ENCODE measurements at places on chromosomes 1 and 21. TPM values are rescaled to one million over a fixed set of nuclear protein-coding genes. Genes with fewer than 3 reads are reported as not detected.
A peak's percentile ranks its signal among the peaks of the same experiment; 100 is the strongest.

GRCh38 chr1:88741413-88741812 lies 57.3 kb downstream of the PKN2 start:
- H3K27me3 ChIP-seq: no peaks in the 10 kb centered on the region
- no peak overlapping the region for H3K4me3 ChIP-seq
- H3K4me1 ChIP-seq: peaks cover 11% of the 10 kb centered on the region
- no peak for DNase-seq
- H3K27ac ChIP-seq: no peak overlapping the region
- peaks cover 18% of the 10 kb centered on the region for H3K36me3 ChIP-seq

DNA sequence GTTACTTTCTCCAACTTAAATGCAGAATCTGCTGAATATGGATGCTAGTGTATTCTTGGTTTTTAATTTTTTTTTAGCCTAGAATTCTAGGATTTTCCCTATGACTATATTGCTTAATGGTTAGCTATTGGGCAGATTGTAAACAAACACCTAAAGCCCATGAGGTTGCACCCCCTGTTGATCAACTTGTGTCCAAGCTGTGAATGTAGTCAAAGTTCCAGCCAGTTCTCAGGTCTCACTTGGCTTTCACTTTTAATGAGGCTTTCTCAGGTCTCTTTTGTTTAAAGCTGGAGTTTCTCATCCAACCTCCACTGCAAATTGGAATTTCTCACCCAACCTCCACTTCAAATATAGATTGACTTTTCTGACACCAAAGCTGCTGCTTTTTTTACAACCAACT lies 35.9 kb downstream of the FCER1A start:
- no peak for DNase-seq
- no peaks in the 10 kb centered on the region for H3K27me3 ChIP-seq

- H3K36me3 ChIP-seq: no peaks in the 10 kb centered on the region
- no peak overlapping the region for H3K27ac ChIP-seq
- no peak overlapping the region for H3K4me3 ChIP-seq
- H3K4me1 ChIP-seq: no peaks in the 10 kb centered on the region
Observed at GRCh38 chr1:159700312-159700711, 14.1 kb downstream of the CRP start.

DNA sequence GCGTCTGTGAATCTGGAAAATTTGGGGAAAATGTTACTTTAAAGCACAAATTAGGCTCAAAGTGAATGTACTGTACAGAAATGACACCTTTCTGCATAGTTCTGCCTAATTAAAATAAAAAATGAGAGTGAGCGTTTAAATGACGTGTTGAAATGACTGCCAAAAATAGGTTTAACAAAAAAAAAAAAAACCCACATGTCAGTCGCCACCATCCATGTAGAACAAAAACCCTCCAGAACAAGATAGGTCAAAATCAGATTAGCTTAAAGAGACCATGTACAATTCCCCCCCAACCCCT lies 745 bp downstream of the PARP1 start:
- peak overlapping the region; percentile 5 for H3K27ac ChIP-seq
- no peaks in the 10 kb centered on the region for H3K27me3 ChIP-seq

DNA sequence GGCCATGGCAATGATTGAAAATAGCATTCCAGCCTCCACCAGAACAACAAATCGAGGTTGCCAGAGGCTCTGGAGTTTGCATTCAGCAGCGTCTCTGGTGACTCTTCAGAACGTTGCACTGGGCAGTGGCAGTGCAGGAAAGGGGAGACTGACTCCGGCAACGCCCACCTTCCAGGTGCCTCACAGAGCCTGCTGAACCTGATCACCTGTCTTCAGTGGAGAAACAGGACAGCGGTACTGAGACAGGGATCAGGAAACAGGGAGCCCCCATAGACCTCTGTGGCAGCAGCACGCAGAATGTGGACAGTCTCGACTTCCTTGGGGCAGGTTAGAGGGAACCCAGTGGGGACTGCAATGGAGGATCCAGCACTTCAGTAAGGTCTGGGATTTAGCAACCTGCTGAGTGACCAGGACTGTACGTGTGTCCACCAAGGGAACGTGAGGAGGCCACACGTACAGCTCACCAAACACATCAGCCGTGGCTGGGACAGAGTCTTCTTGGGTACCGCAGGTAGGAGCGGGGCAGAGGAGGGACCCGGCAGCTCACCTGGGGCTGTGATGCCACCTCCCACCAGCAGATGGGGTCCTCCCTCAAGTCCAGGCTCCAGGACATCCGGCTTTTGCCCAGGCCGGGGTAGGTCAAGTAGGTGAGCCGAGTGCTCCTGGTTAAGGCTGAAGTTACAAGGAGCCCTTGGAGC lies 128.6 kb downstream of the PRDM2 start:
- DNase-seq: peak; percentile 59
- no peaks in the 10 kb centered on the region for H3K4me1 ChIP-seq
- H3K4me3 ChIP-seq: no peak overlapping the region
- peaks cover 6% of the 10 kb centered on the region for H3K27me3 ChIP-seq
- no peaks in the 10 kb centered on the region for H3K36me3 ChIP-seq

Gene TRABD2B
- 0.34 TPM for total RNA-seq

Gene CCDC181
- 13.2 TPM for total RNA-seq

Gene WDR64
- total RNA-seq: not detected

GRCh38 chr1:185077374-185077773 lies 32.0 kb downstream of the RNF2 start:
- H3K36me3 ChIP-seq: peaks cover 4% of the 10 kb centered on the region
- no peaks in the 10 kb centered on the region for H3K4me1 ChIP-seq
- no peak overlapping the region for H3K4me3 ChIP-seq
- no peaks in the 10 kb centered on the region for H3K27me3 ChIP-seq

Gene SFN
- total RNA-seq: 0.99 TPM

Gene RUNX3
- not detected for total RNA-seq

DNA sequence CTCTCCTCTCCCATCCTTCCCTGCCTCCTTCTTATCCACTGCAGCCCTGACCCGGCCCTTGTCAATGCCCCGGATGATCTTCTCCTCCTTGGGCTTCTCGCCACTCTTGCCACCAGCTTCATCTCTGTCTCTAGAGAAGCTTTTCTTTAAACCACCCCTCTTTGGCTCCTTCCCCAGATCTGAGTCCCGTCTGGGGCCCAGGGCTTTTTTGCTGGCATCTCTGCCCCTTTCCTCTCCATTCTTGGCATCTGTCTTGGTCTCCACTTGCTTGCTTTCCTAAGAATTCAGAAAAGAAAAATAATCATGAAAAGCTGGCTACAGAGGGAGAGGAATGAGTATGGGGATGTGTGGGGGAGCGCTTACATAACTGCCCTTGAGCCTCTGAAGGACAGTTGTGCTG lies 11.8 kb downstream of the SHISA4 start:
- H3K4me1 ChIP-seq: no peaks in the 10 kb centered on the region
- H3K27ac ChIP-seq: no peak overlapping the region
- H3K36me3 ChIP-seq: no peaks in the 10 kb centered on the region
- no peak for DNase-seq
- H3K4me3 ChIP-seq: no peak overlapping the region

Gene OR10K2
- not detected for total RNA-seq

Data from neural progenitor cell (in vitro differentiated cells).